ENCODE measurements at places on chromosomes 16 and 17. TPM values are rescaled to one million over a fixed set of nuclear protein-coding genes. Genes with fewer than 3 reads are reported as not detected.

CFDP1 gene
- 89.1 TPM for total RNA-seq

ABCA3 gene
- total RNA-seq: 8.0 TPM

DNAAF8 gene
- total RNA-seq: 0.33 TPM

GRCh38 chr16:88930716-88931115, 46.3 kb downstream of the CBFA2T3 start:
- DNase-seq: no peak

GRCh38 chr16:4233431-4233830, 8.4 kb downstream of the SRL start:
- DNase-seq: no peak

CSF3 gene
- total RNA-seq: not detected

DNA sequence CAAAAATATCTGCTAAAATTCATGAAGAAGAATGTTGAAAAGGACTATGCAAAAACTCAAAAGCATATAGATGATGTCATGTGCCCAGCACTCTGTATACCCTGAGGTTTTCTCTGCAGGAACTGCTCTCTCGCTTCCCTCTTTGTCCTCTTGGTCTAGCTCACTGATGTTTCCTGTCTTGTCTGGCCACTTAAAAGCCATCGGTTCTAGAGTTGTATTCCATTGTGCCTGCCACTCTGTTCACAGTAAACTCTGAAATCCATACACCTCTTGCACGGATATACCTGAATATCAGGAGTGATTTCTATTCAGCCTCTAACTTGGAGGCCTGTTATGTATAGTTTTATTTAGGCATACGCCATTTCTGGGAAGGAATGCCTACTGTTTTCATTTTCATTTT, 101.0 kb upstream of the CNTNAP4 start:
- no peak for DNase-seq

GRCh38 chr16:10740000-10740844, 3.4 kb upstream of the NUBP1 start:
- DNase-seq: peak; percentile 17

- no peak for DNase-seq
Observed at GRCh38 chr17:79291391-79291790, 216.8 kb downstream of the ENGASE start.

IRX3 gene
- total RNA-seq: 2.4 TPM

GRCh38 chr17:3524024-3524423, 33.6 kb downstream of the TRPV3 start:
- no peak for DNase-seq

DNA sequence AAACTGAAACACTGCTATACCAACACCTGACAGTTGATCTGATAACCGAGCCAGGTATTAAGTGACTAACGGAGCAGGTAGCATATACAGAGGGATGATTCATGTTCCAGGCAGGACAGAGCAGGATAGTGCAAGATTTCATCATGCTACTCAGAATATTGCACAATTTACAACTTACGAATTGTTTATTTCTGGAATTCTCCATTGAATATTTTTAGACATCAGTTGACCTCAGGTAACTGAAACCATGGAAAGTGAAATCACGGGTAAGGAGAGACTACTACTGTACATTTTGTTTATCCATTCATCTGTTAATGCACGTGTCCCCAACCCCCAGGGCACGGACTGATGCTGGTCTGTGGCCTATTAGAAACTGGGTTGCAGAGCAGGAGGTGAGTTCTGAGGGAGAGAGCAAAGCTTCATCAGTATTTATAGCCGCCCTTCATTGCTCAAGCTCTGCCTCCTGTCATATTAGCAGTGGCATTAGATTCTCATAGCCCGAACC, 14.5 kb upstream of the PPM1E start:
- no peak for DNase-seq

- peak; percentile 71 for DNase-seq
Observed at GRCh38 chr17:39001703-39002637, 34.8 kb upstream of the FBXO47 start.
